NCI-H1105 (cell line): ENCODE measurements at places on chromosomes 7 and 10.
A peak's percentile ranks its signal among the peaks of the same experiment; 100 is the strongest.

DNA sequence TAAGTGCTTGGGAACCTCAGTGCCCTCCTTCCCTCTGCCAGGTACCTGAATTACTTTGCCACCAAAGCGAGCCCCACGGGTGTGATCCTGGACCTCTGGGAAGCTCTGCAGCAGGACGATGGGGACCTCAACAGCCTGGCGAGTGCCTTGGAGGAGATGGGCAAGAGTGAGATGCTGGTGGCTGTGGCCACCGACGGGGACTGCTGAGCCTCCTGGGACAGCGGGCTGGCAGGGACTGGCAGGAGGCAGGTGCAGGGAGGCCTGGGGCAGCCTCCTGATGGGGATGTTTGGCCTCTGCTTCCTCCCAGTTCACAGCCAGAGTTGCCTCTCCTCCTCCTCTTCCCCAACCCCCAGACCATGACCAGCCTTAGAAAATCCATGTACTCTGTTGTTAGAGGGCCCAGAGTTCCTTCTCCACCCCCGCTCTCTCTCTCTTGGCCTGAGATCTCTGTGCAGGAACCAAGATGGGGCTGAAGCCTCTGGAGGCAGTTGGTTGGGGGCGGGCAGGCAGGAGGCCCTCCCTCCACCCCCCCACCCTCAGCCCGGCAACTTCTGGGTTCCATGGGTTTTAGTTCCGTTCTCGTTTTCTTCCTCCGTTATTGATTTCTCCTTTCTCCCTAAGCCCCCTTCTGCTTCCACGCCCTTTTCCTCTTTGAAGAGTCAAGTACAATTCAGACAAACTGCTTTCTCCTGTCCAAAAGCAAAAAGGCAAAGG is 19.8 kb upstream of the SLC29A3 start:
- no peak for DNase-seq

DNA sequence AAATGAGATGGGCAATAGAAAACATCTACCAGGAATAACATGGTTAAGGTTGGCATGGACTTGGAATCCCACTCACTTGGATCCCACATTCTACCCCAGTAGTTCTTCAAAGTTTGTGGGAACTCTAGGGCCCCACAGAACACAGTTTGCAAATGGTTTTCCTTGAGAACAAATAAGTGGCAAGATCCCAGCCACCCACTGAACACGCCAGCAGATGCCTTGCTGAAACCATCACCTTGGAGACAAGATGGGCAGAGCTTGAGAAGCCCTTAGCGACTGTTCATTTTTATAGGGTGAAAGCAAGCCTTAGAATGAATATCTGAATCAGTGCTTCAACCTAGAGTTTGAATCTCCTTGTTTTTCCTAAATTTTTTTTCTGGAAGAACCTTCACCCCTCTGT is 349.1 kb downstream of the RPS24 start:
- DNase-seq = no peak

DNA sequence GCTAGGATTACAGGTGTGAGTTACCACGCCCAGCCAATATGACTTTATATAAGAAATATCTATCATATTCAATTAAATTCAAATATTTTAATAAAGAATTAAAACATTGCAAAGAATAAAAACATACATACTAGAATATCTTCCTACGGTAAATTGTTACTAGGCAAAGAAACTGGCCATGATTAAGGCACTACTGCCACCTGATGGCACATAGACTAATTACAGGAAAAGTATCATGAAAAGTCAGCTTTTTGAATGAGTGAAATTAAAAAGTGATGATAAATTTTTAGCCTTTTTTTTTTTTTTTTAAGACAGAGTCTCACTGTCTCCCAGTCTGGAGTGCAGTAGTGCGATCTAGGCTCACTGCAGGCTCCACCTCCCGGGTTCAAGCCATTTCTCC is 30.9 kb downstream of the MRPS33 start:
- DNase-seq = no peak

GRCh38 chr10:8013006-8013405 is 41.5 kb upstream of the GATA3 start:
- DNase-seq = no peak

DNA sequence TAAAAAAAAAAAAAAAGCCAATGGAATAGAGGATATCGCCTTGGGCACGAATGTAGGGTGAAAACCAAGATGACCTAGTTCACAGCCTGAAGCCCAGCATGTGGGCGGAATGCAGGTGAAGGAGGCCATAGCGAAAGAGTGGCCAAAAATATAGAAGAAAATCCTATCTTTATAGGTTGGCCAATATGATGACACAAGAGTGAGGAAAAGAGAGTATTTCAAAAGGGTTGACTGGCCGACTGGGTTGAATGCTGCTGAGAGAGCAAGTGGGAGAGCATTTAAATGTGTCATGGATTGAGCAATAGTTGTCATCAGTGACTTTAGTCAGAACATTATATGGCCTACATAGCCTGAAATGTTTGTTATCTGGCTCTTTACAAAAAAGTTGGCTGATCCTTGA is 17.2 kb upstream of the GLI3 start:
- DNase-seq = no peak

DNA sequence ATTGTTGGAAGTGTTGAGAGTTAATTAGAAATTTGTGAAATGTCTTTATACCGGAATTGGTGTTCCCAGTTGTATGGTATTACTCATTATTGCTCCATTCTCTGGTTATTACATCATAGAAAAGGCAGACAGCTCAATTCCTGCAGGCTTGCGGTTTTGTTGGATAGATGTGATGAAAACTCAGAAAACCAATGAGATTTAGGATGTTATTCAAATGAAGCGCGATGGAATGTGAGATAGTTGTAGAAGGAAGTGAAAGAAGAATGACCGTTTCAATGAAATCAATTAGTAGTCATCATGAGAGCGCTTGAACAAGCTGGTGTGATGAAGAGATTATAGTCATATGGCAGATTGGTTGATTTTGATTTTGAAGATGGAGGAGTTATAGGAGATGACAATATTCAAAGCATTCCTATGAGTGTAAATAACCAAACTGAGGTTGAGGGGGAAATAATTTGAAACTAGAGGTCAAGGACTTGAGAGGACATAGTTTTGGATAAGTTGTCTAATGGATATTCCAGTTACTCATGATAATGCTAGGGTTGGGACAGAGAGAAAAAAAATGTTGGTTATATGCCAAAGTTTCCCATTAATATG is 991.5 kb downstream of the NRG3 start:
- no peak for DNase-seq

DNA sequence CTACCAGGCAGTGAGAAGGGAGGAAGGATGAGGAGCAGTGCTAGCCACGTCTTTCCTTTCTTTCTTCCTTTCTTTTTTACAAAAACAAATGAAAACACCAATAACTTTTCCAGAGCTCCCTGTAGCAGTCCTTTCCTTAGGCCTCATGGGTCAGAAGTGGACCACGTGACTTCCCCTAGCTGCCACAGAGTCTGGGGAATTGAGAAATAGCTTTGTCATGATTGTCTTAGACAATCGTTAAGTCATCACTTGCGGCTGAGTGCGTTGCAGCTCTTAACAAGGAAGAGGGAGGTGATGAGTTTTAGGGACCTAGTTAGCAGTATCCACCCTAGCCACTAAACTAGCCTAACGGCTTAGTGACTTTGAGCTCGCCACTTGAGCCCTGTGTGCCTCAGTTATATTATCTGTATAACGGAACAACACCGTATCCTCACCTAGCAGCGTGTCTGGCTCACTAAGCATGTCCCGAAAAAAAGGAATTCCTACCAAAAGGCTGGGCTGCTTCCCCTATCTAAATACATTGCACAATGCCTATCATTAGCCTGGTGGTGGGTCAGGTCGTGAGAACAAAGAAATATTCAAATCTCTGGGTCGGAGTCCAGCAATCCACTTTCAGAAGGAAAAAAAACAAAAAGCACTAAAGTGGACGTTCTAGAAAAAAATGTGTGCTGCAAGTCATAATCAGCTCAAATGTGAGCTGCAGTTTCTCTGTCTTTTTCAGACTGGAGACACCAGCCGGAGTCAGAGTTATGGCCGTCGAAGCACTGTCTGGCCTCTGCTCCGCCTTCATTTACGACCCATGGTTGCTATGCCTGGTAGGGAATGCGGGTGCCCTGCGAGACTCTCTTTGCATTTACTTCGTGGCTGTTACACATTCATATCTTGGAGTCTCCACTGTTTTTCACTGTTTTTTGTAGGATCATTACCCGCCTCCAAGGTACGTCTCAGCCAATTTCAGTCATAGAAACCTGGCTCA is 338.5 kb upstream of the FOXK1 start:
- no peak for DNase-seq

- DNase-seq = no peak
These were observed 49.5 kb downstream of the ZNF37A start for GRCh38 chr10:38143587-38143986.

DNA sequence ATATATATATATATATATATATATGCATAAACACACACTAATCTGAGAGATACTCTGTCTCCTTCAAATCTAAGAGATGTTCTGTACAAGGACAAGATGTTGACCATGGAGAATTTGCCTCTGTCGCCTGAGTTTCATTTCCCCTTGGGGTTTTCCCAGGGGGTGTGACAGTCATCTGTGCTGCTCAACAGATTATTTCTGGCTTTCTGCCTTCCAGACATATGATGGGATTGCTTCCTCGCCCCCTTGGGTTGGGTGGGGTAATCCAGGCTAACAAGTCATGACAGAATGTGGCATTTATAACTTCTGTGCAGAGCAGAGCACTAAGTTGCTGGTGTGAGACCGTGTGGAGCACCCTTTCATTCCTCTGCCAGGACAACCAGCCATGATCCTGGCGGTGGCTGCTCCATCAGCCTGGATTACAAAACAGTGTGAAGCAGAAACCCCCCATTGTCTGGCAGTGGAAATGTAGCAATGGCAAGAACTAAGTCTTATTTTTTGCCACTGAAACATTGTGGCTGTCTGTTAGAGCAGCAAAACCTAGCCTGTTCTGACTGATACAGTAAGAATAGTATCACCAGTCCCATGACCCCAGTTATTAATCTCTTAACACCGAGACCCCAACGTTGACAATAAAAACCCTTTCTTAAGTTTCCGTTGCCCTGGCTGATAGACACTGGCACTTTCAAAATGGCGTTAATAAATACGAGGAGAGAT is 13.7 kb upstream of the USP6NL start:
- DNase-seq = no peak

DNA sequence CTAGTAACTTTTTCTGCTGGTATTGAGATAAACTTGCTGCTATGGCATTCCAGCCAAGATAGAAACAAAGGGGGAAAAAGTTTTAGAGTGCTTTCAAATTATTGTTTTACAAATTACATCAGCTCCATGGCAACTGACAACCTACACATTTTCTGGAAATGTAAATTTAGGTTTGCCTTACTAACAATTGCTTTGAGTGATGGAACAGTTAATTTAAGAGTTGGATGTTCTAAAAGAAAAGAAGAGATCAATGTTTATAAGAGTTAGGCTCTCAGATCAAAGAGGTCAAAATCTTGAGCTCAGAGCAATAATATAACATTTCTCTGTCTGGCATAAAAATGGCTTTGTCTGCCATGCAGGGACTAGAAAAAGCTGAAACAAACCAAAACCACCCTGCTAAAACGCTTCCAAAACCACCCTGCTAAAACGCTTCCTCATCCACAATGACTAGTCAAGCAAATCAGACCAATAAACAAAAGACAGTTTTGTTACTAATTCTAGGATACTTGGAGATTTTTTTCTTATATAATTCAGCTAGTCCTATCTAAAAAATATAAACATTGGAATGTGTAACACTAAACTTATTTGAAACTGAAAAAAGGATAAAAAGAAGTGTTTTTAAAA is 32.3 kb downstream of the ORC5 start:
- no peak for DNase-seq

DNA sequence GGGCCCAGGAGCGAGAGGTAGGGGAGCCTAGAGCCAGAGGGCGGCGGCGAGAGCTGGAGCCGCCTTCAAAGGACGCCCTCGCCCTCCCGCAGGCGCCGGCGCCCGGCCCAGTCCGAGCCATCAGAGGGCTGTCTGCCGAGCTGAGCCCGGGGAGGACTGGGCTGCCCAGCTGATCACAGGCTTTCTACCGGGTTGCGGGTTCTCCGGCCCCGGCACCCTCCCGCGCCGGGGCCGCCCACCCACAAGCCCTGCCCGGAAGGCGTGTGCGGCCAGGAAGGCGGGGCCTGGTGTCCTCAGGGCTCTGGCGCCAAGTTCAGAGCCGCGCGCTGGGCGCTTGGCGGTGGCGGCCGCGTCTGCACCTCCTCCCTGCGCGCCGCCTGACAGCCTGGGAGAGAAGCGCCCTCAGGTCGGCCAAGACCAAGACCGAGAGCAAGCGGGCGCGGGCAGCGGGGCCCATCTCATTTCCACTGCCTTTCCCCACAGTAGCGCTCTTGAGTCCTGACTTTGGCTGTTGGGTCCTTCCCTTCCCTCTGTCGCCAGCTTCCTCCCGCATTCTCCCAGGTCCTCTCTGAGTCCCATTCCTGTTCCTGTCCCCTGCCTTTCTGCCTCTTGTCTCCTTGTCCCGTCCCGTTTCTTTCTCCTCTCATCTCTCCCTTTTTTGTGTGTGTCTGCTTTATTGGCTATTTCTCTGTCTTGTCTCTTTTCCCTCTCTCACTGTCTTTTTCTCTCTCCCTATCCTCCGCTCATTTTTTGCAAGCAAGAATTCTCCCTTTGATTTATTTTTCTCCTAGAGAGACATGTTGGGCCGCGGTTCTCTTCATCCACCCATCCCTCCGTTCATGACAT is 60.6 kb upstream of the MSMB start:
- no peak for DNase-seq

DNA sequence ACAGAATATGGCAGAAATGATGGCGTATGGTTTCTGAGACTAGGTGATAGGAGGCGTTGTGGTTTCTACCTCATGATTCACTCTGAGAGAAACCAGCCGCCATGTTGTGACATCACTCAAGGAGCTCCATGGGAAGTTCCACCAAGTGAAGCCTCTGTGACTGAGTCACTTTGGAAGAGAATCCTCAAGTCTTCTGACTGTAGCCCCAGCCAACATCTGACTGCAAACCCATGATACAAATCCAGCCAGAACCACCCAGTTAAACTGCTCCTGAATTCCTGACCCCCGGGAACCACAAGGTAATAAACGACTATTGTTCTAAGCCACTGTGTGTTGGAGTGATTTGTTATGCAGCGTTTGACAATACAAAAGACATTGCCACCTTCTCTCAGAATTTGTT is 91.1 kb upstream of the CARD11 start:
- DNase-seq = no peak

GRCh38 chr10:84308481-84309304 is 19.7 kb upstream of the CCSER2 start:
- peak; percentile 13 for DNase-seq

DNA sequence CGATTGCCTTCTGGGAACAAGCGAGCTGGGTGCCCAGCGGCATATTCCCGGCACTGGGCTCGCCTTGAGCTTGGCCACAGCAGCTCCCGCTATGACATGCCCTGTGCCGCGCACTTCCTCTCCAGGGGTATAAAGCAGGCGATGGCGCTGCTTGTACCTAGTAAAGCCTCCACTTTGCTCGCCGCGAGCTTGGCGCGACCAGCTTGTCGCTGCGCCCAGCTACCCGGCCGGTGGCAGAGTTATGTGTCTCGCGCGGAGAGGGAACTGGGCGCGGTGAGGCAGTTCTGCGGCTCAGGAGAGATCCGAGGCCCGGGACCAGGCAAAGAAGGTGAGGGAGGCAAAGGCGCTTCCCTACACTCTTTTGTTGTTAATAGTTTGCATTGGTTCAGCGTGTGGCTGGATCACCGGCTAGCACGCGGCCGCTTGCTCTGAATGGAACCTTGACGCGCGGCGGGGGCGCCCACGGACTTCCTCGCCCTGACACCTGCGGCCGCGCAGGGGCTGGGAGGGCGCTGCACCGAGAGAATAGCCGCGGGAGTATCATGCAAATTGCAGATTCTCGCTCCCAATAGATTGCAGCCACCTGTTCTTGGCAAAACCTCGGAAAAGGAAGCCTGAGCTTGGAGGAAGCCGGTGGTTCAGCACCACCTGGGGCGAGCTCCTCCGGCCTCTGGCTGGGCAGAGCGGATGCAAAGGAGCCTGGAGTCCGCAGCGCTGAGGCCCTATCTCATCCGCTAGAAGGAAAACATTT is 3.0 kb upstream of the BUB3 start:
- DNase-seq = no peak

GRCh38 chr10:80598084-80598798 is 60.5 kb downstream of the SH2D4B start:
- DNase-seq = no peak
